ENCODE measurements at places on chromosomes 7 and 10. TPM values are rescaled to one million over a fixed set of nuclear protein-coding genes. Genes with fewer than 3 reads are reported as not detected.

- peak; percentile 25 for DNase-seq
- peaks cover 3% of the 10 kb centered on the region for H3K27me3 ChIP-seq
- H3K4me1 ChIP-seq = peaks cover 8% of the 10 kb centered on the region
- H3K27ac ChIP-seq = no peak overlapping the region
- H3K36me3 ChIP-seq = no peaks in the 10 kb centered on the region
Measured at GRCh38 chr7:39357648-39358047, 208.6 kb upstream of the YAE1 start.

DNA sequence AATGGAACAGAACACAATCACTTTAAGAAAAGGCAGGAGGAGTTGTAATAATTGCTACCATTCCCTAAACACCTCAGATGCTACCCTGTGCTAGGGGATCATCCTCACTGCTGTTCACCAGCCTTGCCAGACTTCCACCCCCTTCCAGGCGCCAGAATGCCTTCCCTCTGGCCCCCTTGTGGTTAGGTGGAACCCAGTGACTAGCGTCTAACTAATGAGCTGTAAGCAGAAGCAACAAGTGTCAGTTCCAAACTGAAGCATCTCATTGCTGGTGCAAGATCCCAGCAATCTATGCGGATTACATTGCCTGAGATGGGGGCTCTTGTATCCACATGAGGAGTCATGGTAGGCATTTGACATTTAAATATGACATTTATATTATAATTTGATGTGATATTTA, 86.6 kb downstream of the FRMD4A start:
- H3K4me1 ChIP-seq = peaks cover 4% of the 10 kb centered on the region
- no peak for DNase-seq
- H3K4me3 ChIP-seq = no peak overlapping the region
- H3K27me3 ChIP-seq = peaks cover 25% of the 10 kb centered on the region
- no peaks in the 10 kb centered on the region for H3K36me3 ChIP-seq
- no peak overlapping the region for H3K27ac ChIP-seq

DNA sequence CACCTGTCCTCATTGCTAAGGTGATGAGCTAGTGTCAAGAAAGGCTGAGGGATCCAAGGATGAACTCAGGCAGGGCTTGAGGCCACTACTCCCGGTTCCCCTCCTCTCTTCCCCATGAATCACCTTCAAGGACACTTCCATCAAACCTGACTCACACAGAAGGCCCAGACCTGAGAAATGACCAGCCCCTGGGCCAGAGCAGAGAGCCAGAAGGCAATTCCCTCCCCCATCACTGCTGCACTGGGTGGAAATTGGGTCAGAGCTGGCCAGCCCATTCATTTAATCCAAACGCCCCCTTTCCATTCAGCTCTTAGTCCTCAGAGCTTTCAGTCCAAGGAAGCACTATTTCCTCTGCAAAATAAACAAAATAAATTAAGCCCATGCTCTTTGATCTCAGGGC, 182.0 kb downstream of the KCNMA1 start:
- DNase-seq = no peak
- H3K4me3 ChIP-seq = no peak overlapping the region
- no peaks in the 10 kb centered on the region for H3K36me3 ChIP-seq
- H3K4me1 ChIP-seq = no peaks in the 10 kb centered on the region
- peaks cover 5% of the 10 kb centered on the region for H3K27me3 ChIP-seq
- no peak overlapping the region for H3K27ac ChIP-seq

GRCh38 chr7:84399661-84400060, 205.1 kb upstream of the SEMA3A start:
- no peak overlapping the region for H3K27ac ChIP-seq
- no peak overlapping the region for H3K4me3 ChIP-seq
- no peaks in the 10 kb centered on the region for H3K4me1 ChIP-seq
- H3K36me3 ChIP-seq = no peaks in the 10 kb centered on the region

DNA sequence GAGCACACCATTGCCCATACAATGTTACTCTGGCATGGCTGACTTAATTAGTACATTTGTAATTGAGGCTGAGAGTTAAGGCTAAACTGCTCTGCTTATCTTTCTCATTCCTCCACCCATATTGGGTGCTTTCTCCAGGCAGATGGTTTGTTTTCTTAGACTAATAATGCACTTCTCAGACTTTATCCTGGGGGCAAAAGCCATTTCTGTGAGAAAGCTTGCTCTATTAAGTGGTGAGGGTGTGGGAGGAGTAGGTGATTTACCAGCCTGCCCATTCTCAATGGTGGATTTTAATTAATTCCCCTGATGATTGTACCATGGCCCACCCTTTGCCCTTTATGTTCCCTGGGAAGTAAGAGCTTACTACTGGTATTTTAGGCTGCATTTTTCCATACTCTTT, 174.8 kb downstream of the FOXP2 start:
- no peak overlapping the region for H3K4me3 ChIP-seq
- H3K4me1 ChIP-seq = no peaks in the 10 kb centered on the region
- no peak overlapping the region for H3K27ac ChIP-seq
- no peaks in the 10 kb centered on the region for H3K36me3 ChIP-seq
- no peak for DNase-seq

- no peaks in the 10 kb centered on the region for H3K36me3 ChIP-seq
- H3K4me1 ChIP-seq = no peaks in the 10 kb centered on the region
- H3K27ac ChIP-seq = no peak overlapping the region
- DNase-seq = no peak
Measured at GRCh38 chr7:71457846-71458590, 326.1 kb downstream of the GALNT17 start.

DNA sequence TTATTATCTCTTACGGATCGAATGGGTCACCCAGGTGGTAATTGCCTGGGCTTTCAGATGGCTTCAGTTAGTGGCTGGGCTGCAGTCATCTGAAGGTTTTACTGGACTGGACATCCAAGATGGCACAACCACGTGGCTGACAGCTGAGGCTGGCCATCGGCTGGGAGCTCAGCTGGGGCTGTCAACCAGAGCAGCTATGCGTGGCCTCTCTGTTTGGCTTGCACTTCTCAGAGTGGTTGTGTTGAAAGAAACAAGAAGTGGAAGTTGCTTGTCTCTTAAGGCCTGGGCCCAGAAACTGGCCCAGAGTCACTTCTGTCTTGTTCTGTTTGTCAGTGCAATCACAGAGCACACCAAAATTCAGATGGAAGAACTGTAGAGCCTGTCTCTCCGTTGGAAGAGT, 5.7 kb upstream of the GDI2 start:
- H3K4me1 ChIP-seq = peaks cover 50% of the 10 kb centered on the region
- no peaks in the 10 kb centered on the region for H3K27me3 ChIP-seq
- H3K27ac ChIP-seq = no peak overlapping the region
- peaks cover 16% of the 10 kb centered on the region for H3K36me3 ChIP-seq
- DNase-seq = no peak

Gene GLI3
- 0.30 TPM for total RNA-seq

Gene PNLIPRP2
- not detected for total RNA-seq

Gene CXCL12
- total RNA-seq = not detected

Gene LRIT2
- not detected for total RNA-seq

Gene HOXA9
- not detected for total RNA-seq

Gene CDHR3
- 0.55 TPM for total RNA-seq

Gene HOXA10
- not detected for total RNA-seq

Measured in activated CD4-positive, alpha-beta T cell treated with anti-CD3 and anti-CD28 coated beads for 36 hours (primary cell).